ENCODE measurements at places on chromosomes 12 and 14.

GRCh38 chr14:61460718-61461611 lies 139.6 kb downstream of the PRKCH start:
- no peak for DNase-seq

GRCh38 chr12:67263471-67263870 lies 5.7 kb upstream of the CAND1 start:
- peak; percentile 29 for DNase-seq

DNA sequence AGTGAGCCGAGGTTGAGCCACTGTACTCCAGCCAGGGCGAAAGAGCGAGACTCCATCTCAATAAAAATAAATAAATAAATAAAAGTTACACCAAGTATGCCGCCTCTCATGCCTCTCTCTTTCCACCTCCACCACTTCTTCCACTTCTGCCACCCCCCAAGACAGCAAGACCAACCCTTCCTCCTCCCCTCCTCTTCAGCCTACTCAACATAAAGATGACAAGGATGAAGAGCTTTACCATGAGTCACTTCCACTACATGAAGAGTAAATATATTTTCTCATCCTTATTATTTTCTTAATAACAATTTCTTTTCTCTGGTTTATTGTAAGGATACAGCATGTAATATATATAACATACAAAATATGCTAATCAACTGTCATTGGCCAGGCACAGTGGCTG lies 3.6 kb upstream of the TMED2 start:
- no peak for DNase-seq

- DNase-seq, result no peak
Measured at GRCh38 chr12:59632408-59632807, 36.6 kb downstream of the SLC16A7 start.

- DNase-seq, result no peak
Measured at GRCh38 chr14:91755570-91756295, 23.8 kb upstream of the CATSPERB start.

DNA sequence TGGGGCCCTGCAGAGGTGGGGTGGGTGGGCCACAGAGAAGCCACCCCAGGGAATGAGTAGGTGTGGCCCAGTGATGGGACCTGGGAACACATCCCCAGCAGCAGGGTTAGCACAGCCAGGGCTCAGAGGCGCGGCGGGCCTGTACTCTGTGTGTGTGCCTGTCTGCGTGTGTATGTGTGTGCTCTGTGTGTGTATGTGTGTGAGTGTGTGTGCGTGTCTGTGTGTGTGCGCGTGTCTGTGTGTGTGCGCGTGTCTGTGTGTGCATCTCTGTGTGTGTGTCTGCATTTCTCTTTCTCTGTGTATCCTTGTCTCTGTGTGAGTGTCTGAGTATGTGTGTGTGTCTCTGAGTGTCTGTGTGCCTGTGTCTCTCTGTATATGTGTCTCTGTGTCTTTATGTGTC lies 26.1 kb downstream of the KIF26A start:
- no peak for DNase-seq

DNA sequence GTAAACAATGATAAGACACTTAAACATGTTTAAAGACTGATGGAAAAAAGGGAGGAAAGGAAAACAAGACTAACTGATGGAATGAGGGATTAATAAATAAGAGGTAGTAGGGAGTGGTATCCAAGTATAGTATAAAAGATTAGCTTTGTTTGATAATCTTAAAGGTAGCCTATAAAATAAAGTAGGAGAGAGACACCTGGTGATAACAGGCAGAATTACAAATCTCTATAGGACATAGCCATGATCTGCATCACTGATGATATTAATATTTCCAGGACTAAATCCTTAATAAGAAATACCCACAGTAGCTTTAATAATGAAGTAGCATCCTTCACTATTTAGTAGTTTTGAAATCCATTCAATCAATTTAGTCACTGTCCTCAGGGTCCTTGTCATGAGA lies 30.4 kb downstream of the DLGAP5 start:
- DNase-seq, result peak; percentile 33

GRCh38 chr12:111773801-111774551 lies 7.2 kb downstream of the ALDH2 start:
- DNase-seq, result no peak

DNA sequence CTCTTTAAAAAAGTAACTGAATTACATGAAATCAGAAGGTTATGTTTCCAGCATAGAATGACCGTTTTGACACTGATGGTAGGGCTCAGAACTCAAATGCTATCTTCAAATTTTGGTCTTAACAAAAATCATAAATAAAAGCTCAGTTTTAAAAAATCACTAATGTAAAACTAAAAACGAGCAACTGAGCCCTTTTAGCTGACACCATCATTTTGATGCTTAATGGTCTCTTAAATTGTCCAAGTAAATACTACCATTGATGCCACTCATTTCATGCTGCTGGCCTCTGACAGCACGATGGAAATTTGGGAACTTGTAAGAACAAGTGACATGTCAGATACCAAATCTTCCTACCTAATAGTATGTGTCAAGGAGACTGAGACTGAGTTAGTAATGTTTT lies 205.0 kb downstream of the AKAP6 start:
- no peak for DNase-seq

GRCh38 chr12:112153893-112154219 lies 28.5 kb downstream of the TRAFD1 start:
- DNase-seq, result no peak

DNA sequence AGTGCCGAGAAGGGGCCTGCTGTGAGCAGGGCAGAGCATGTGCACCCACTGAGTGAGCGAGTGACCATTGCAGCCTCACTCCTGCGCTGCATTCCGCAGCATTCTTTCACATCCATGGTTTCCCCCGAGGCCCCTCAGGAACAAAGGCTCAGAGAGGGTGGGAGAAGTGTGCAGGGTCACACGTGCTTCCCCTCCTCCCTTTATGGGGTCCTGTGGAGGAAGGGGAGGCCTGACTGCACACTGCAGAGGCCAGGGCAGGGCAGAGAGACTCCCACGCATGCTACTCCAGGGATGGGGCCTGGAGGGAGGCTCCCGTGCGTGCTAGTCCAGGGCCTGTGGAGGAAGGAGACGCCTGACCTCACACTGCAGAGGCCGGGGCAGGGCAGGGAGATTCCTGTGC lies 63.2 kb downstream of the DIO3 start:
- peak; percentile 14 for DNase-seq

GRCh38 chr12:96711364-96711763 lies 195.7 kb upstream of the NEDD1 start:
- DNase-seq, result no peak

DNA sequence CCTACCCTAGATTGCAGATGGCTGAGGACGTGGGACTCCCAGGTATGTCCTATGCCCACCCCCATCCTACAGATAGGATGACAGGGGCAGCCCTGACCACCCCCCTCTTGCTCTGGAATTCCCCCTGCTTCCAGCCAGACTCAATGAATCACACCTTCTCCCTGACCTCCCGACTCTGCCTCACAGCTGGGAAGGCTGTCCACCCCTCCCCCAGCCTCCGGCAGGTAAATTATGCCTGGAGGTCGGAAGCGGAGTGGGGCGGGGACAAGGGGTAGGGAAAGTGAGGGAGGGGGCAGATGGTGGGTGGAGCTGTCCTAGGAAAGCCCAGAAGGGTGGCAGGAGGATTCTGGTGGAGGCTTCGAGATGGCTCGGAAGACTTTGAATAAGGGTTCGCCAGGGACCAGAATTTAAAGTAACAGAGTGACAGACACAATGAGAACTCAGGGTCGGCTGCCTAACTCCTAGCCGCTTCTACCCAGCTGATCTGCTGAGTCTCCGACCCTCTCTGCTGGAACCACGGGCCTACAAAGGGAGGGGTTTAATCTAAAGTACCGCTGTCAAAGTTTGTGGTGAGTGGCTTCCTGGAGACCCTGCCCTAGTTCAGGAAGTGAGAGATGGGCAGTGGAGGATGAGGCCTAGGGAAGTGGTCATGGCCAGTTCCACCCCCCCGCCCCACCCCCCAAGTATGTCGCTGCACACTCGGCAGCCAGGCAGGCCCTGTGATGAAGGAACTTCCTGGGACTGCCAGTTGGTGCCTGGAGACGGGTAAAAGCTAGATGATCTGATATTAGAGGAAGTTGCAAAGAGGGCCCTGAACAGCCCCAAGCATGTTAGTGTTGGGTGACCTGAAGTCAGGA lies 4.2 kb downstream of the PLEKHG3 start:
- no peak for DNase-seq

GRCh38 chr12:66232263-66232662 lies 43.2 kb downstream of the IRAK3 start:
- no peak for DNase-seq

- DNase-seq, result no peak
Measured at GRCh38 chr12:88784166-88784565, 203.9 kb upstream of the KITLG start.

- no peak for DNase-seq
Measured at GRCh38 chr12:100105661-100106060, 37.0 kb downstream of the BLTP3B start.

- no peak for DNase-seq
Measured at GRCh38 chr12:112750971-112751370, 40.6 kb upstream of the RPH3A start.

DNA sequence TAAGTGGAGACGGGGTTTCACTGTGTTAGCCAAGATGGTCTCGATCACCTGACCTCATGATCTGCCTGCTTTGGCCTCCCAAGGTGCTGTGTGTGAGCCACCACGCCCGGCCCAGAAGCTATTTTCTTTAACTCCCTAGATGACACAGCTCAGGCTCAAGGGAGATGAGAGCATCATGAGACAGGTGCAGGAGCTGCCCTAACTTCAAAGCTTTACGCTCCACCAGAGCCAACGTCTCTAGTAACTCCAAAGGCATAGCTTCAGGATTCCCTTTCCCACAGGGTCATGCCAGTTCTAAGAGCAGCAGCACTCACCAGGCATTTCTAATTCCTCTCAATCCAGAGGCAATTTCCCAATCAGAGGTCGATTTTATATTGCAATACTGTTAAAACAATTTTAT lies 21.0 kb downstream of the NDUFA12 start:
- no peak for DNase-seq

GRCh38 chr14:24119691-24120090 lies 4.9 kb upstream of the NRL start:
- DNase-seq, result no peak

DNA sequence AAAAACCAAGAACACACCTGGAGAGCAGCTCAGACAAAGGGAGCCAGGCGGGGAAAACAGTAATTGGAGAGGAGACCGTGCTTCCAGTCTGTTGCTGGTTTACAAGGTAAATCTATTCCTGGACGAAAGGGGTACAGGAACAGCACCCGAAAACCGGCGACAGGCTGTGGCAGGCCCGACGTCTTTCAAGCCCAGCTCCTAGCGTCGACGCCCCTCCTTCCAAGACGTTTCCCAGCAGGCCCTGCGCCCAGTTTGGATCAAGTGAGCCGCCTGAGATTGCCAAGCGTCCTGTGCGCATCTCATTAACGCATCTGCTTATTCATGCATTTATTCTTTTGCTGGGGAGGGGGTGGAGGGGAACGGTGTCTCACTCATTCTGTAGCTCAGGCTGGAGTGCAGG lies 1.4 kb downstream of the C12orf56 start:
- no peak for DNase-seq

DNA sequence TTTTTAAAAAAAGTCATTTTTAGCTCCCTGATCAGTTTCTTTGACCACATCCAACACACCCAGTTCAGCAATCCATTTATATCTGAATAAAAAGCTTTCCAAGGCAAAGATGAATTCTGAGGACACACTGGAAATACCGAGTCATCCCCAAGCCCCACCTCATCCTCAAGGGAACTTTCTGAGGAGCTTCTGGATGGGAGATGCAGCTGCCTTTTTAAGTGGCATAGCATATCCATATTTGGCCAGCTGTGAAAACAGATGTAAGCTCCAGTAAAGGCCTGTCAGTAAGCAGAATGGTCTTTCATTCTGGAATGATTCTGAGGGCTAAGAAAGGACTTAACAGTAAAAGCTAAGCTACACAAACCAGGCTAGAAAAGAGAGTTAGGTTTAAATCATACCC lies 18.4 kb downstream of the ZFYVE1 start:
- DNase-seq, result no peak

DNA sequence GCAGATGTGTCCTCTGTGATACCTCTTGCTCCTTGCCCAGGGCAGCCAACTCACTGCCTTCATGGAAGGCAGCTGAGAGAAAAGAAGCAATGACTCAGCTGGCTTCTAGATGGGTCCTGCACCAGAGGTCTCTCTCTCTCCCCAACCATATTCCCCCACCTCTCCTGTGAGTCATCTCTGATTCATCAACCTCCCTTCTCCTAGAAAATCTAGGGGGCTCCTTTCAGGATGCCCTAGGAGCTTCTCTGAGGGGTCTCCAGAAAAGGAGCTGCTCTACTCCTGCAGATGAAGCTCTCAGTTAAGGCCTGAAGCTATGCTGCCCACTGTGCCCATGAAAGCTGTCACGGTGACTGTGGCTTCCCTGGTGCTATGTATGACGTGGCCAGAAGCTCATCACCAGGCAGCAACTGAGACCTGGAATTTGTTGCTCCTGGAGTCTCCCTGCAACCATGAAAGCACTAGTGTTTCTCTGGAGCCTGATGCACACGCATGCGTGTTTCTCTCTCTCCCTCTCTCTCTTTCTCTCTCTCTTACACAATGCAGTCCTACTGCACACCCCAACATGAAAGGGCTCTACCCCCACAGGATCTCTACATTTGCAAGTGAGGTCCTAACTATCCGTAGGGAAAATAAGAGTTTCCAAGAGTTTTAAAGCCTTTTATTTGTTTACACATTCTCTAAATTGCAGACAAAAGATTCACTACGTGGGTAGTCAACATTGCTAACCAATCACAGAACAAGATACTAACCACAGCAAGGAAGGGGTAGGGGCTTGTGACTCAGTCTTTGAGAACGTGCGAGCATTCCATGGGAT lies 285.3 kb downstream of the DPF3 start:
- DNase-seq, result no peak

- DNase-seq, result no peak
Measured at GRCh38 chr14:52283099-52283498, 15.6 kb downstream of the PTGDR start.
